ENCODE measurements at places on chromosomes 3 and 15.

DNA sequence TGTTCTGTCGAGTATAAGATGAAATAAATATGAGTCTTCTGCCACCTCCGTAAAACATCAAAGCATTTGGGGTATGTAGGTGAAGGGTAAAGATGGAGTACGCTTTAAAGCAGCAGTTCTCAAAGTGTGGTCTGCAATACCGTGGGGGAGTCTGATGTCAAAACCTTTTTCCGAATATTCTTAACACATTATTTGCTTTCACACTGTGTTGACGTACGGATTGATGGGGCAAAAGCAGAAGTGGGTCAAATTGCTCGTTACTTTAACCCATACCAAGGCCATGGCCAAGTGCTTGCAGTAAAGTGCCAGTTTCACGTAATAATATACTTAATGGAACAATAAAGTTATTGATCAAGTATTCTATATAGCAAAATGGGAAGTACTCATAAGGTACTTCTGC lies 36.3 kb downstream of the PAK2 start:
- no peak for DNase-seq

- no peak for DNase-seq
Measured at GRCh38 chr15:58393241-58393662, 38.5 kb upstream of the LIPC start.

DNA sequence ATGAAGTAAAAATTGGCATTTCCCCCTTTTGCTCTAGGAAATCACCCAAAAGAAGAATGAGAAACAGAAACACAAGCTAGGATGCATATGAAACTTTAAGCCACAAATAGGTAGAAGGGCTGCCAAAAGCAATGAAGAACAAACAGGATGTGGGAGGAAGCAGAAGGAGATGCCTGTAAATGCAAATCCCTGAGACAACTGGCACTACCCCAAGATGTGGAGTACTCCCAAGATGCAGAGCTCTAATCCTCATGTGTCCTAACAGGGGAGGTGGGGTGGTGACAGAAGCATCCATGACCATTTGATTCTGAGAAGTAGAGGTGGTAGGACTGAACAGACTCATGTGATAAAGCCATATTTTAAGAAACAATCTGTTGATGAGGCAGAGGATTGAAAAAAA lies 31.9 kb upstream of the ZNF280D start:
- no peak for DNase-seq

- DNase-seq, result no peak
Measured at GRCh38 chr15:75468913-75469598, 17.6 kb upstream of the SIN3A start.

DNA sequence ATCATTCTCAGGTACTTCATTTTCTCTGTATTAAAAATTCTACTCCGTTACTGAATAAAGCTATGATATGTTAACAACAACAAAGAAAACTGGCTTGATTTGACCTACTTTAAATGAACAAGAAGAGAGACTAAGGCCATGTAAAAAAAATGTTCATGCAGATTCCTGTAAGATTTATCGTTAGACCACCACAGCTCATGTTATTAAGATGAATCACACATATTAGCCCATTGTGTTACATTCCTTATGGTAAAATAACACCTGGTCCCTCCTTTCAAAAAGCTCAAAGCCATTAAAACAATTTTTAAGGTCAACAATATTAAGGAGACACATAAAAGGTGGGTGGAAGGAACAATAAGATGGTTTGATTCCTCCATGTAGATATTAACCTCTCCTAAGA lies 6.3 kb downstream of the THOC7 start:
- DNase-seq, result no peak

GRCh38 chr3:37114251-37115145 lies 59.9 kb downstream of the LRRFIP2 start:
- no peak for DNase-seq

- DNase-seq, result no peak
Measured at GRCh38 chr3:58497097-58497496, 5.2 kb downstream of the KCTD6 start.

GRCh38 chr15:85289677-85290365 lies 90.6 kb upstream of the AKAP13 start:
- DNase-seq, result no peak

GRCh38 chr3:136332302-136332701 lies 82.2 kb downstream of the PCCB start:
- DNase-seq, result no peak

DNA sequence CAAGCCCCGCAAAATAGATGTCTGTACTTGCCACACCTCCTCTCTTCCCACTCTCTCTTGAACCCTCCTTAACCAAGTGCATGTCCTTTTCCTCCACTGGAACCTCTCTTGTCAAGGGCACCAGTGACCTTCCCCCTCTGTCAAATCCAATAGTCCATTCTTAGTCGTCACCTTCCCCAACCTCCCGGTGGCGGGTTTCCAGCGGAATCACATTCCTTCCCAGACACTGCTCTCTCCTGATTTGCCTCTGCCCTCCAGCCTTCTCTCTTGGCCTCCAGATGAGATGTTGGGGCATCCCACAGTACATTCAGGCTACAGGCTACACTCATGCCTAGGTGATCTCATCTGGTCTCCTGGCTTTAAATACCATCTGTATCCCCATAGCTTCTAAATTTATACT lies 31.1 kb downstream of the SCN5A start:
- no peak for DNase-seq

- DNase-seq, result no peak
Measured at GRCh38 chr3:115595611-115596275, 27.6 kb upstream of the GAP43 start.

DNA sequence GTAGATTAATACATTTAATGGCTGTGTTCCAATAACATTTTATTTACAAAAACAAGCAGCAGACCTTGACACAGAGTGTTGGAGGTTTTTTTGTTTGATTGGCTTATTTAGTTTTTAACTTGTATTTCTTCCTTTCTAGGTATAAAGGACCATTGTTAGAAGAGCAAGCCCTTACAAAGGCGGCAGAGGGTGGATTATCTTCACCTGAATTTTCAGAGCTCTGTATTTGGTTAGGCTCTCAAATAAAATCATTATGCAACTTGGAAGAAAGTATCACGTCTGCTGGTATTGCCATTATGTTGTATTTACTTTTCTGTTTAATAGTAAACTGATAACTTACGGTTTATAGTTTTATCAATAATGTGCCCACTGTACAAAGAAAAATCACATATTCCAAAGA lies 10.0 kb downstream of the FAM98B start:
- no peak for DNase-seq

DNA sequence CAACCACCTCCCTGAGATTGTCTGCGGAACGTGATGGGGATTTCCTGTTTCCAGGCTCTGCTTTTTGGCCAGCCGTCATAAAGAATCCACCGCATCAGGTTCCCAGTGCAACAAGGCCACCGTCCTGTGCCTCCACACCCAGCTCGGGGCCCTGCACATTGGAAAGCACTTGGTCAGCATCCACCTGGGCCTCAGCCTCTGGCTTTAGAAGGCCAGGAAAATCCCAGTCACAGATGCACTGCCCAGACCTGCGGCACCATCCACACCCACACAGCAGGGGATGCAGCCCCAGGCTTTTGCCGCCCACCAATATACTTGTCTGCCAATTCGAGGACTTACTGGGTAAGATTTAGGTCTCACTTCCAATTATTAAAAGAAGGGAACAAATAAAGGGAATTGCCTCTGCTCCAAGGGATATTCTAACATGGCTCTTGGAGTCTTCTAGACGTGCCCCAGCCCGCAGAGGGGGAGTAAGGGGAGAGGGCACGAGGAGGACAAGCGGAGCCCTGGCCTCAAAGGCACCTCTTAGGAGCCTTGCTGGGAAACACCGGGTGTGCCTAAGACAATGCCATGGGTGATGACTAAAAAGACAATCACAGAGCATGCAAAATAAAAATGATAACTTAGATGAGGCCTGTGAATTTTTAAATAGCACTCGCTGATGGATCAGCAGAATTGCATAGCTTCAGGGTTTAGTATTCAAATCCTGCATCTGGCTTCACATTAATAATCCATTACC lies 169.2 kb downstream of the FOXP1 start:
- DNase-seq, result no peak

GRCh38 chr3:196789885-196790359 lies 50.3 kb downstream of the PAK2 start:
- no peak for DNase-seq

GRCh38 chr3:44363591-44363990 lies 25.0 kb downstream of the TCAIM start:
- no peak for DNase-seq

- DNase-seq, result no peak
Measured at GRCh38 chr3:30551266-30551665, 55.1 kb upstream of the TGFBR2 start.

GRCh38 chr3:194134757-194135515 lies 1.0 kb upstream of the HES1 start:
- peak; percentile 74 for DNase-seq

DNA sequence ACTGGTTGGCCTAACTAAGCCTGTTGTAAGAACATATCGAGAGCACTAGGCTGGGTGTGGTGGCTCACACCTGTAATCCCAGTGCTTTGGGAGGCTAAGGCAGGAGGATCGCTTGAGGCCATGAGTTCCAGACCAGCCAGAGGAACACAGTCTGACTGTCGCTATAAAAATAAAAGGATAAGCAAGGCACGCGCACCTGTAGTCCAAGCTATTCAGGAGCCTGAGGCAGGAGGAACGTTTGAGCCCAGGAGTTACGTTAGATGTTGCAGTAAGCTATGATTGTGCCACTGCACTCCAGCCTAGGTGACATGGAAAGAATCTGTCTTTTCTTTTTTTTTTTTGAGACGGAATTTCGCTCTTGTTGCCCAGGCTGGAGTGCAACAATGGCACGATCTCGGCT lies 24.9 kb downstream of the MAP4 start:
- no peak for DNase-seq

GRCh38 chr3:52182196-52182595 lies 15.8 kb upstream of the ALAS1 start:
- DNase-seq, result no peak

DNA sequence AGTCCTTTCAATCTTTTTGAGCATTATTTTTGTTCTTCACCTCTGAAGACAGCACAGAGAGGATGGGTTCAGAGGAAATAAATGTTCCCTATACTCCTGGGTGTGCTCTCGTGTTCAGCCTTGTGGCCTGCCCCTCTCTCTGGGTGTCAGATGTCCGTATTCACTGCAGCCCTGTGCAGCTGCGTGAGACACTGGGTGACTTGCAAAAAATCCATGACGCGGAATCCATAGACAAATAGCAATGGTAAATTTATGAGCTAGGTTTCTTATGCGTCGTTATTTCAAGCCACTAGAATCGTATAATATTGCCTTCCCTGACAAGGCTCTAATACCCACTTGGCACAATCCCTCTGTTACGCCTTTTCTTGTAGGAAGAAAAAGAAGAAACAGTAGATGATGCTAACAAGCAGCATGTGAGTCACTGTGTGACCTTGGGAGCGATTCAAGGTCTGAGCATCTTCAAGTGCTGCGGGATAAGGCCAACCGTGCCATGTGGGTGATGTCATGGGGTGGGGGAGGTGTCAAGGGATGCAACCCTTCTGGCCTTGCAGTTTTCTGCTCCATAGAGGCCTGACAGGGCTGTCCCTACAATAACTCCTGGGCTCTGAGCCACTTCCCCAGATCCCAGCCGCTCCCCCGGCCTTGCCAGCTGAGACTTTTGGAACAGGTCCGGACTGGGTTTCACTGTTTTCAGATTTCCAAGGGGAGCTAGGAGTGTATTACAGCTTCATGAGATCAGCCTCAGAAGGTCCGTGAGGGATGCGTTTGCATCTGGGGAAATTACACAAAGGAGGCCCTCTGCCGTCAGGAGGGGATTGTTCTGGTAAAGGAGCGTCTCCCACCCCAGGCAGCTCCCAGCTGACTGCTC lies 47.6 kb upstream of the POMGNT2 start:
- DNase-seq, result no peak

DNA sequence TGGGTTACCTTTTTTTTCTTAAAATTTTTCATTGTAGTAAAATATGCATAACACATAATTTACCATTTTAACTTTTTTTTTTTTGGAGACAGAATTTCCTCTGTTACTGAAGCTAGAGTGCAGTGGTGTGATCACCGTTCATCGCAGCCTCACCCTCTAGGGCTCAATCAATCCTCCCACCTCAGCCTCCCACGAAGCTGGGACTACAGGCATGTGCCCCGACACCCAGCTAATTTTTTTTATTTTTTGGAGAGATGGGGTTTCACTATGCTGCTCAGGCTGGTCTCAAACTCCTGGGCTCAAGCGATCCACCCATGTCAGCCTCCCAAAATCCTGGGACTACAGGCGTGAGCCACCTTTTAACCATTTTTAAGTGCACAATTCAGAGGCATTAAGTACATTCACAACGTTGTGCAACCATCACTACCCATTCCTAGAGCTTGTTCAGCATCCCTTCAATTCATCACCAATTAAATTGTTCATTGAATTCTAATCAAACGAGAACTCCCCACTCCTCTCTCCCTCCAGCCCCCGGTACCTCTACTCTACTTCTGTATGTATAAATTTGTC lies 44.6 kb downstream of the BHLHE40 start:
- DNase-seq, result no peak

DNA sequence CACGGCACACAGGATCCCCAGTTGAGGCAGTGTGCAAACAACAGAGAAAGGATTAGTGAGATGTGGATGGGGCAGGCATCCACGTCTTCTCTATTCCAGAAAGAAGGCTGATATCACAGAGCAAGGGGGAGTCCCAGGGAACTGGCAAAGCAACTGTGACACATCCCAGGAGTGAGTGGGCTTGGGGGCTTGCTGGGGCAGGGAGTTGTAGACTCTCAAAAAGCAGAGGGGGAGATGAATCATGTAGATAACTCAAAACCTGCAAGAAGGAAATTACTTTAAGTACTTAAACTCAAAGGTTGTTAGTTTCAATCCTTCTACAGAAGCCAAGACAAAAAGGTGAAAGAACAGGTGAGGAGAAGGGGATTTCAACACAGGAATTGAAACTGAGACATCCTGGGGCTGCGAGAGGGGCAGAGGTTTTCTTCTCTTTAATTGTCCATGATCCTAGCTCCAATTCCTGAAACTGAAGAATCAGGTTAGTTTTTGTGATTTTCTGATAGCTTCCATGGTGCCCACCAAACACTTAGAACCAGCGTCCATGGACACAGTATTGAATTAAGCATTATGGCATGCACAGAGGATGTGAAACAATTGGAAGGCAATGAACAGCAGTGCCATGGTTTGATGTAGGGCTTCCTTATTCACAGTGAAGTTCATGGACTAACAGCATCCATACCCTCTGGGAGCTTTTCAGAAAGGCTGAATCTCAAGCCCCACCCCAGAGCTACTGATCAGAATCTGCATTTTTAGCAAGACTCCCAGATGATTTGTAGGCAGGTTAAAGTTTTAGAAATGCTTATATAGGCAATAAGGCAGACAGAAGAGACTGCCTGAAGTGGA lies 52.0 kb downstream of the CCR3 start:
- DNase-seq, result peak; percentile 78

- DNase-seq, result no peak
Measured at GRCh38 chr3:172354931-172355499, 93.2 kb downstream of the GHSR start.

- DNase-seq, result no peak
Measured at GRCh38 chr3:10090179-10090578, 17.9 kb downstream of the FANCD2OS start.

Measured in stimulated activated CD8-positive, alpha-beta memory T cell treated with anti-CD3 and anti-CD28 coated beads, Interleukin-15, amount 100 ng/mL, for 48 hours (primary cell).